H9 (cell line): ENCODE measurements at places on chromosomes 3 and 15. TPM values are rescaled to one million over a fixed set of nuclear protein-coding genes. Genes with fewer than 3 reads are reported as not detected.
A peak's percentile ranks its signal among the peaks of the same experiment; 100 is the strongest.

- DNase-seq, result no peak
Measured at GRCh38 chr3:172102123-172102882, 62.9 kb downstream of the FNDC3B start.

- no peak for DNase-seq
Measured at GRCh38 chr15:28955993-28956421, 70.2 kb downstream of the APBA2 start.

GRCh38 chr15:52857471-52857870 is 67.3 kb upstream of the ONECUT1 start:
- no peak for DNase-seq

DNA sequence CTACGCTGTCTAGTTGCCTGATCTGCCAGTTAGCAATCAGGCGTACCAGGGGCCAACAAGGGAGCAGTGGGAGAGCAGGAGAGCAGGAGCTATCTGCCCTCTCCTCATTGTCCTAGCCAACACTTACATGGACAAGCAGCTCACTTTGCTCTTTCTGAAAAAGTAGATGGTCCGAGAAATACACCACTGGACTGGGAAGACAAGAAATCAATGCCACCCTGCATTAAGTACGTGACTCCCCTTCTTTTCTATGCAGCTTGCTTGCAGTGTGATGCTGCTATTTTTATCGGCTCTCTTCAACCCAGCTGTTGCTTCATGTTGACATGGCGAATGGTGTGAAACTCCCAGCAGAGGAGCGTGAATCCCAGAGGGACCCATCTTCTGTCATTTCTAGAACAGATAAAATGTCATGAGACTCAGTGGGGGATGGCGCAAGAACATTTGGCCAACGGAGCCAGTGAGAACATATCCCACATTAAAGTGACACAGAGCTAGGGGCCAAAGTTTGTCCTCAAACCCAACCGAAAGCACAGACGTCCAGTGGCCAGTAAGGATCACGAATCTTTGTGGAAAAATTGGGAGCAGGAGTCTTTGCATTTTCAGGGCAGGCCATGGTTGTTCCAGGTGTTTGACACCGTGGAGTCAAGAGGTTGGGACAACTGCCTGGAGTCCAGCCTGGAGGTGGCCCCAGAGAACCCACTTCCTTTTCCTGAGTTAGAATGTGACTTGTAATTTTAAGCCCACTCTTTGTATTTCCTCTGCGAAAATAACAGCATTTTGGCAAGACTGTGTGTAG is 53.7 kb upstream of the MEF2A start:
- DNase-seq, result no peak

- no peak for DNase-seq
Measured at GRCh38 chr15:81852411-81853149, 193.2 kb downstream of the MEX3B start.

DNA sequence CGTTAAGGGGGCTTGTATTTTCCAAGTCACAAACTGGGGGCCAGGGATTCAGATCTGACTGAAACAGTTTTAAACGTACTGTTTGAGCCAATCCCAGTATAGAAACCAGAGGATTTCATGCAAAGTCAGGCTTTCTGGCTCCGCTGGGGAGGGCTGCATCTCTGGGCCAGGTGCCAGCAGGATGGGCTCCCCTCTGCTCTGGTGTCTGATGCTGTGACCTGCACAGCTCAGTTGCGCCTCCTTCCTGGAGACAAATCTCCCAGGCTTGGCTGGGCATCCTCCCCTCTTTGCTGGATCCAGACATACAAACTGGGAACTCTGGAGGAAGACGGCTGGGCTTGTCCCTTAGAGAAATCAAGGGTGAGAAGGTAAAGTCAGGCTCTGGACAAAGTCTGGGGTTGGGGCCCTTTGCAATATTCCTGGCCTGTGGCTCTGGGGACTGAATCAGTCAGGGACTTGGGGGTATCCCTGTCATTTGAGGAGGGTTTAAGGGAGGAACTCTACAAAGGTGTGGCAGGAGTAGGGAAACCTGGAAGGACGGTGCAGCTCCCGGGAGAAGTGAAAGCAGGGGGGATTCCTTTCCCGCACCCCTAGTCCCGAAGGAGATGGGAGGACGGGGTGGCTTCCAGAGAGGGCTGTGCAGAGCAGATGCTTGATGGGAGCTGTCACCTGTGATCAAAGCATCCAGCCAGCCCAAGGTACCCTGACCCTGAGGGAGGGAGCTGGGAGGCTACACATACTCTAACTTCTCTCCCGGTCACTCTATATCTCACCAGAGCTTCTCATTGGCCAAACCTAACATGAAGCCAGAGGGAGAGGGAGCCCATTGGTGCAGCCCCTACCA is 114.8 kb upstream of the ATP2B2 start:
- DNase-seq, result no peak

- no peak for DNase-seq
Measured at GRCh38 chr15:65027593-65027992, 1.8 kb downstream of the MTFMT start.

CAMKV gene
- 50.4 and 54.2 TPM in 2 replicates for total RNA-seq

DNA sequence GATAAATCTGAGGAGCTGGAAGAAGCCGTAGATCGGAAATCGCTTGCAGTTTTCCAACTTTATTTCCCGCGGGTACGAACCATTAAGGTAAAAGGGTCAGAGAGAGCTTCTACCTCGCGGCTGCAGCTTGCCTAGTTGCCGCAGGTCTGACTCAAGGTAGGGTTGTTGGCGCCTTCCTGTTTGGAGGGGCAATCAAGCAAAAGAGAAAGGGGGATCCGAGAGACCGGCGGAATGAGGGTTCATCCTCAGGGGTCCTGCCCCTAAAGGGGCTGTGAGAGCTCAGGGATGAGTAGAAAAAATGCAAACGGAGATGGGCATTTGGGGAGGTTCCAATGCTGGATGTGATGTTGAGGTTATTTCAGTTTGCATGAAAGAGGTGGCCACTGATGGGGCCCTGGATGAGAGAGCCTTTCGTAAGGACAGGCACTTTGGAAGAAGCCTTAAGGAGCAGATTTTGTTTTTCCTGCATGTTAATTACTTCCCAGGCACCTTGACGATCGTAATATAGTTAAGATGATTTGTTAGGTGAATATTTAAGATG is 265.4 kb downstream of the CGGBP1 start:
- DNase-seq, result peak; percentile 44

DNA sequence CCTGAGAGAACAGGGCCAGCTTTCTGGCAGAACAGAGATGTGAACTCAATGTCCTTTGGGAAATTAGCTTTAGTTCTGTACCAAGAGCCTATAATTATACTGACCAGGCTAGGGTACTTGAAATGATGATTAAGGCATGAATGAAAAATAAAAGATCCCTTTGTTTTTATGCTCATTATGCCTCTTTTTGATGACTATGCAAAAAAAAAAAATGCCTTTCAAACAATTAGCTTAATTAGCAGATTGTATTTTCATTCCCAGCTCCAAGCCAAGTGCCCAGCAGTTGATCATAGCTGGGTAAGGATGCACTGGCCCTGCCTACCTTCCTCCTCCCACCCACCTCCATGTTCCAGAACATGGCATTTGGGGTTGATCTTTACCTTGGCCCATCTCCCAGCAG is 56.8 kb downstream of the LYZL4 start:
- DNase-seq, result no peak

DNA sequence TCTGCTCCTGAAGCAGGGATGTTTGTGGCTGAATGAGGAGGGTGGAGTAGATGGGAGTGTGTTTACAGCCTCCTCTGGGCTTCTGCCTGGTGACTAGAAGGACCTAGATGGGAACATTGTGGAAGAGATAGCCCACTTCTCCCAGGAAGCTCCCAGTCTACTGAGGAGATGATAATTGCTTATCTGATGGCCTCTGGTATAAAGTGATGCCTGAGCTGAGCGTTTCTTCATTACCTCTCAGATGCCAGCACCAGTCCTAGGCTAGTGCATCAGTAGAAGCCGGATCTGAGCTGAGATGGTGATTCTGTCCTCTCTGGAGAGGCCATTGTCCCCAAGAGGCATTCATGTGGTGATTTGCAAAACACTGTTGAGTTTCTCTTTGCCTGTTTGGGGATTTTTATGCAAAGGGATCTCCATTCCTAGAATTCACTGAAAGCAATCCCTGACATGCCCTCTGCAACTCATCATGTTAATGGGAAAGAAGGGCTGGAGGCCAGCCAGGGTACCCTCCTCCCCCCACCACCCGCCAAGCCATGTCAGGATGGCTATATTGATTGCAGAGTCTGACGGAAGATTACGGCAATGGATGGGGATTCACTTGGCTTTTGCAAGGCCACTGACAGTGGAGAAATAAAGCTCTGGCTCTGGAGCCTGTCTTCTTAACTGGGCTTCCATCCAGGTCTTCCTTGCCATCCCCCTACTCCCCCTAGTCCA is 166.4 kb upstream of the ROPN1 start:
- DNase-seq, result peak; percentile 79

GRCh38 chr3:62184559-62184958 is 188.8 kb downstream of the FEZF2 start:
- DNase-seq, result no peak

GRCh38 chr15:78388865-78389264 is 48.7 kb downstream of the CRABP1 start:
- no peak for DNase-seq

P2RY1 gene
- 6.3 and 6.4 TPM in 2 replicates for total RNA-seq
